Nephron progenitor cell (in vitro differentiated cells): ENCODE measurements at places on chromosomes 7 and 10.
A peak's percentile ranks its signal among the peaks of the same experiment; 100 is the strongest.

GRCh38 chr7:83143107-83143506, 19.6 kb downstream of the PCLO start:
- DNase-seq, result no peak

GRCh38 chr7:32762925-32763293, 128.7 kb downstream of the KBTBD2 start:
- DNase-seq, result peak; percentile 26

DNA sequence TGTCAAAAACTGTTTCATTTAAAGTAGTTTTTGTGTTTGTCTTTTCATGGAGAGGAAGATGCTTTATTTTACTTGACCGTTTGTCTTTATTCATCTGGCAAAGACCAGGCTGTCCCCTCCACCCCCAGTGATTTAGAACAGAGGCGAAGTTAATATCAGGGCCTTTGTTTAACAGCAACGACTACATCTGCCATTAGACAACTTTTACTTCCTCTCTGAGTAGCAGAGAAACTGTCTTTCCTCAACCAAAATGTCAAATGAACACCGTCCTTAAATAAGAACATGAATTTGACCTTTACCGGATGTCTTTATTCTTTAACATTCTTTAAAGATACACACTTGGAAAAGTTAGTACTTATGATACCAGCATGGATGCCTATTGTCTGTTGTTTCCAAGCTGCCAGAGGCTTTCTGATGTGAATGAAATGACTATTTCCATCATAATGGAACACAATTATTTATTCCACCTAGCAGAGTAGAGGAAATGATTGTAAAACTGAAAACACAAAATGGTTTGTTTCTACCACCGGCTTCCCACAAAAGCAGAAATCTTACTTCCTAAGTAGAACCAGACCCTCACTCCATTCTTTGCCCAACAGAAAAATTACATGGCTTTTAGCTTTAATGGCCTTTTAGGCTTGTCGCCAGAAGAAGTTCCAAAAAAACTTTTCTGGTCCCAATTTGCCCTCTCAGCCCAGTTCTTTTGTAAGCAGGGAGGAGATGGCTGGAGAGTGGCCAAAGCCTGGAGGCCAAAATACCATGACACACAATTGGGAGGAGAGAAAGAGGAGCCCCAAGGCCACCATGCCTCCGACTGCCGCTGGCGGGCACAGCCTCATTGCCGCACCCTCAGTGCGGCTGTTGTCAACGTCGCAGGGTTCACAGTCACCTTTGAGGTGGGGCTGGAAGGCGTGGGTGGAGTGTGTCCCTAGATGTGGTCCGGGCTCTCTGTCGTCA, 168.5 kb downstream of the TEX36 start:
- no peak for DNase-seq

DNA sequence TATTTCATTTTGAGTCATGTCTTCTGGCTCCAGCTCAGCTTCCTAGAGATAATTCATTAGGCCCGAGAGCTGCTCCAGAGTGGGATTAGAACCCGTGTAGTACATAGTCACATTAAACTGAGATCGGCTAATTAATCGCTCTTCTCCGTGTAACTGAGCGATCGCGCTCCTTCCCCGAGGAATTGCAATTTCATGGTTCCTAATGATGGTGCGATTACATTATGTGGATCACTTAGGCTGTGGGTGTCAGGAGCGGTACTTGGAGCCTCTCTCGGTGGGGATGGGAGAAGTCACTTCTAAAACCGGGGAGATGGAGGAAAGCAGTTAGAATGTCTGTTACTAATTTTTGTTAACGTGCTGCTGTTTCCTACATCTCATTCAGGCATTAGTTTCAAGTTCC, 123.0 kb upstream of the TCF7L2 start:
- DNase-seq, result no peak

- no peak for DNase-seq
These were observed 71.9 kb downstream of the SRI start for GRCh38 chr7:88147949-88148348.

GRCh38 chr7:94418851-94419250, 24.2 kb downstream of the COL1A2 start:
- DNase-seq, result no peak

DNA sequence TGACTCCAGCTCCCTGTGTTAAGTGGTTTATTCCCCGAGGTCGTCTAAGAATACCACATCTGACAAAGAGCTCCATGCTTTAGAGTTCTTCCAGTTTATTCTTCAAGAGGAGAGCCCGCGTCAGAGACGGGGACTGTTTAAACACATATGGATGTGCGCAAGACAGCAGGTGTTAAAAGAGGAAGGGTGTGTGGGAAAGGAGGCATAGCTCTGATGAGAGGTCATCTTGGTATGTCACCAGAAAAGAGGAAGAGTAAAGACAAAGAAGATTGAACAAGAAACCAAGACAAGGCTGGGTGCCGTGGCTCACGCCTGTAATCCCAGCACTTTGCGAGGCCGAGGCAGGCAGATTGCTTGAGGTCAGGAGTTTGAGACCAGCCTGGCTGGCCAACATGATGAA, 258.7 kb downstream of the CCDC3 start:
- DNase-seq, result no peak

DNA sequence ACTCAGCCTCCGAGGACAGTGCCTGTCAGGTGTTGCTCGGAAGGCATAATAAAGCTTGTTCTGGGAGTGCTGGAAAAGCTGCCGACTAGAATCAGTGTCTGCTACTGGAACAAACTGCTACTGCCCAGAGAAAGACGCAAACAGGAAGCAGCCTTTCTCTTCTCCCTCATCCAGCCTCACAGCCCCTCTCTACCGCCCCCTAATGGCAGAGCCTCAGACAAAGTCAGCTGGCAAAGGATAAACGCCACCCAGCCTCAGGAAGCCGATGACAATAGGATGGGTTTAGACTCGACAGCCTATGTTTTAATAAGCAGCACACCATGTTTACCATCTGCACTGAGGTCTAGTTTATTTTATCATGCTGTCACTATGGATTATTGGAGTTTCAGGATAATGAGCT, 169.5 kb upstream of the LYZL1 start:
- DNase-seq, result peak; percentile 61

DNA sequence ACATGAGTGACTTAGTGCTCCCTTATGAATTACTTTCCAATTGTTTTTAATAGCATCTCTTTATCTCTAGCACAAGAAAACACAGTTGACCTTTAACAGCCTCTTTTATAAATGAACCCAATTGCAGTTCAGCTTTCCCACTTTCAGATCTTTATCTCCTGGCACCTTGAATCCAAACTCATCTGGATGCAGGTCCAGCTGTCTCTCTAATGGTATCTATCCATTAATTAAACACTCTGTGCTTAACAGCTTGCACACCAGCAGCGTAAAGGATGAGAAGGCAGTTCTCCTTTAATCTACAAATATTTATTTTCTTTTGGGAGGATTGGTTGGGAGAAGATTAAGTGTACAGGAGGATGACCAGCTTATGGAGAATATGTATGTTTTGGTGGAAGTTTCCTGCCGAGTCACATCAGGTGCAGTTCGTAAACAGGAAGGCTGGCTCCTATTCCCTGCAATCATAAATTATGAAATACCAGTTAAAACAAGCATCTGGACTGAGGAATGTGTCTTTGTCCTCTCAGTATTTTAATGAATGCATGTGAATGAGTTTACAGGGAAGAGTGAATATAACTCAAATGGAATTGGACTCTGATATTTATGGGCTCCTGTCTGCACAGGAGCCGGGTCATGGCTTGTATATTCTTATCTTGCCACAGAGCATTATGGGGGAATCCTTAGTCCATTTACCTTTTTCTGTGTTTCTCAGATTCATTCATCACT, 232.7 kb downstream of the PHF14 start:
- no peak for DNase-seq

DNA sequence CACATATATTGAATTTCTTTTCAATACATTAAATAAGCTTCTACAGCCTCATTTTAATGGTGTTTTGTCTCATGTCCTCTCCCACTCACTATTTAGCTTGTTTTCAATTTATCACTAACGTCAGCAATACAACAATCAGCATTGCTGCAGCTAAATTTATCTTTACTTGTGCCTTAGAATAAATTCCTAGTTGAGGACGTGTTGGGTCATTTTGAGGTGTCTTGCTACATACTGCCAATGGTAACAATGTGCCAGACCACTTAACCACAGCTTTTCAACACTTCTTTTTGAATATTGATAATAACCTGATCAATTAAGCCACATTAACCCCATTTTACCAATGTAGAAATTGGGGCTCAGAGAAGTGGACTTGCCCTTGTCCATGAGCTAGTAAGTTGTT, 26.0 kb downstream of the FRMPD2 start:
- no peak for DNase-seq

- no peak for DNase-seq
These were observed 135.3 kb downstream of the PTPN20 start for GRCh38 chr10:47046321-47047126.

DNA sequence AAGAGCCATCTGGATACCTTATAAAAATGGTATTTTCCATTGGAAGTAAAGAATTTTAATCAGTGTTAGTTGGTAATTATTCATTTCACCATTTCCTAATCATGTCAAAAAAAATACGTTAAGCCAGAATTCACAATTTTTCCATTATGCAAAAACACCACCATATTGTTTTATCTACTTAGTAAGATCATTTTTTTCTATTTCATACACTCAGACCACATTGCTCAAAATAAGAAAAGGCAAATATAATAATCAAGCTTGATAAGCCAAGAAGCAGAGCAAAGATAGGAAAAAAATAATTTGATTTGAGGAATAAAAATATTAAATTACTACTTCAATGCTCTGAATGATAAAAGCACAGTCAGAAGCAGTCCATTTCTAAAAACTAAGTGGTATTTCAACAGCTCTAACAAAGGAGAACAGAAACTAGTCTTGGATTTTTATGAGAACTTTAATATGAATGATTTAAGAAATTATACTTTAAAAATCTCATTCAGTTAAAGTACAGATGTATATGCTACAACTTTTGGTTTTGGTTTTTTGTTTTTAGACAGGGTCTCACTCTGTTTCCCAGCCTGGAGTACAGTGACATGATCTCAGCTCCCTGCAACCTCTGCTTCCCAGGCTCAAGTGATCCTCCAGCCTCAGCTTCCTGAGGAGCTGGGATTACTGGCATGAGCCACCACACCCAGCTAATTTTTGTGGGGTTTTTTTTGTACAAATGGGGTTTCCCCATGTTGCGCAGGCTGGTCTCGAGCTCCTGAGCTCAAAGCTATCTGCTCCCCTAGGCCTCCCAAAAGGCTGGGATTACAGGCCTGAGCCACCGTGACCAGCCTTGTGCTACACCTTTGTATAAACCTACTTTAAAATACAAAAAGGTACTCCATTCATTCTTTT, 46.6 kb downstream of the LRRN3 start:
- peak; percentile 3 for DNase-seq

DNA sequence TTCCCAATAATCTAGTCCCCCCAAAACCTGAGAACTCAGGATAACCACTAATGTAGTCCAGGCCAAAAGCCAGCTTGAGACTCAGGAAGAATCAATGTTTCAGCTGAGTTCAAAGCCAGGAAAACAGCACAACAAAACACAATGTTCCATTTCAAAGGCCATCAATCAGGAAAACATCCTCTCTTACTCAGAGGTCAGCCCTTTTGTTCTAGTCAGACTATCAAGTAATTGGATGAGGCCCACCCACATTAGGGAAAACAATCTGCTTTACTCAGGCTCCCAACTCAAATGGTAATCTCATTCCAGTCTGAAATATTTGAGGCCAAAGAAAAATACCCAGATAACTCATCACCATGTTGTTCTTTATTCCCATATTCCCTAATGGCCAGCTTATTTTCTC, 152.2 kb downstream of the SDHAF3 start:
- no peak for DNase-seq

- DNase-seq, result no peak
These were observed 1.0 kb downstream of the NKX2-3 start for GRCh38 chr10:99533496-99534449.

- DNase-seq, result no peak
These were observed 18.8 kb downstream of the NEBL start for GRCh38 chr10:20877986-20878983.

DNA sequence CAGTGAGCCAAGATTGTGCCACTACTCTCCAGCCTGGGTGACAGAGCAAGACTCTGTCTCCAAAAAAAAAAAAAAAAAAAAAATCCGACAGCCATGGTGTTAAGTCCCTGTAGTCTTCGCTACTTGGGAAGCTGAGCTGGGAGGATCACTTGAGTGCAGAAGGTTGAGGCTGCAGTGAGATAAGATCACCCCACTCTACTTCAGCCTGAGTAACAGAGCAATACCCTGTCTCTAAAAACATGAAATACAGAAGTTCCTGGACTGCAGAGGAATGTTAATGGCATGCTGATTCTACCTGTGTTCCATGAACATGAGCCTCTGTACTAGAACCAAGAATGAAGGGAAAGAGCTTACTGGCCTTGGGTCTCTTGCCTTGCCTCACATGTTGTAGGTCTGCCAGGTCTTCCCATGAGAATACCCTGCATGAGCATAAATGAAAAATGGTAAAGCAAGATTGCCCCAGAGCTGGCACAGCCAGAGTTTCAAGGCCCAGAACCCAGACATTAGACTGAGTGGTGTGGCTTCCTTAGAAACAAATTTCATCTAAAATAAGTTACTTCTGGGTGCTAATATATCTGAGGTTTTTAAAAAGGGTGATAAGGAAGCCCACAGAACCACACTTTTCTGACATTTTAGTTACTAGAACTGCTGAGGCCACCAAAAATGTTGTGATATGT, 8.6 kb downstream of the YAE1 start:
- no peak for DNase-seq

DNA sequence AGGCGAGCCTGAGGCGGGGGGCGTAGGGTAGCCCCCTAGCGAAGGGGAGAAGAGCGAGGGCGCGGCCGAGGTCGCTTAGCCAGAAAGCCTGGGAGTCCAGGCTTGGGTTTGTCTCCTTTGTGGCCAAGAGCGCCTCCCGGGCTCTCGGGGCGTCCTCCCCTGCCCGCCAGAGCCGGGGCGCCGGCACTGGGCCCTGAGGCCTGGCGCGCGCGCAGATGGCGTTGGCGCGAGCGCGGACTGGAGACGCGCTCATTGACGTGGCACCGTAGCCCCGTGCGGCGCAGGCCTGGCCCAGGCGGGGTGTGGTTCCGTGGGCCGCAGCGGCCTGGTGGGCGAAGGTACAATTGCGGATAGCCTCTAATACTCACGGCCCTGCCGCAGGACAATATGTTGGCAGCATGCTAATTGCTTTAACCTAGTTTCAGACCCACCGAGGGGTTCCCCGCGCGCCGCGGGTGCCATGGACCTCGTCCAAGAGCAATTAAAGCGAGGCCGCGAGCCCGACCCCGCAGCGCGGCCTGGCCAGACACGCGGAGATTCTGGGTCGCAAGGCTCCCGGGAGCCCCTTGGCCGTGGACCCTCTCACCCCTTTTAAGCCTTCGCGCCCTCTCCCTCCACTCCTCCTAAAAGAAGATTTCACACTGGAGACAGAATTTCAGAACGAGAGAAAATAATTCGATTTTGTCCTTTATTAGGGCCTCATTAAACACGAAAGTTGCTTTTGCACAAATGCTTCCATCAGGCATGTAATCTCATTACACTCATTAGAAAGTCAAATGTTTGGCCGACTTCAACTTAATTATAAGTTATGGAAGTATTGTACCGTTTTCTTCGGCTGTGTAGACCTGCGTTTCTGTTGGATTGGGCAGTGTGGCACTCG, 3.1 kb downstream of the PTF1A start:
- no peak for DNase-seq

- no peak for DNase-seq
These were observed 303.3 kb downstream of the GPR37 start for GRCh38 chr7:124462249-124462648.
